ENCODE measurements at places on chromosomes 12 and 14.

GRCh38 chr14:68784226-68784910 lies 8.5 kb downstream of the ZFP36L1 start:
- DNase-seq, result no peak

DNA sequence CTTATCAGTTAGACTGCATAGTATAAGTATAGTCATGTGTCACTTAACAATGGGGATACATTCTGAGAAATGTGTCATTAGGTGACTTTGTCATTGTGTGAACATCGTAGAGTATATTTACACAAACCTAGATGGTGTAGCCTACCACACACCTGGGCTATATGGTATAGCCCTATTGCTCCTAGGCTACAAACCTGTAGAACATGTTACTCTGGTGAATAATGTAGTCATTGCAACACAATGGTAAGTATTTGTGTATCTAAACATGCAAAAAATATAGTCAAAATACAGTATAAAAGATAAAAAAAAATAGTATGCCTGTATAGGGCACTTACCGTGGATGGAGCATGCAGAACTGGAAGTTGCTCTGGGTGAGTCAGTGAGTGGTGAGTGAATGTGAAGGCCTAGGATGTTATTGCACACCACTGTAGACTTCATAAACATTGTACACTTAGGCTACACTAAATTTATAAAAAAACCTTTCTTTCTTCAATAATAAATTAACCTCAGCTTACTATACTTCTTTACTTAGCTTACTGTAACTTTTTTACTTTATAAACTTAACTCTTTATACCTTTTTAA lies 40.3 kb upstream of the ANKS1B start:
- DNase-seq, result no peak

DNA sequence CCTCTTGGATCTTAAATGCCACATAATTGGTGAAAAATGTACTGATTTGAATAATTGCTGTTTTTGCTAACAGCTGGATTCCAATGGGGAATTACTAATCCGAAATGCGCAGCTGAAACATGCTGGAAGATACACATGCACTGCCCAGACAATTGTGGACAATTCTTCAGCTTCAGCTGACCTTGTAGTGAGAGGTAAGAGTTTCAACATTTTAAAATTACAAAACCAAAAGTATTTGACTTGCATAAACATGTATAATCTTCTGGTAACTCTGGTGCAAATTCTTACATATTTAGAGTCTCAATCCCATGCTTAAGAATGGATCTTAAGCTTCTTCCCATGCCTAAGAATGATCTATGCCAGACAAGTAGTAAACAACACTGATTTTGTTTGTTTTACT lies 229.1 kb upstream of the PDZRN4 start:
- DNase-seq, result no peak

DNA sequence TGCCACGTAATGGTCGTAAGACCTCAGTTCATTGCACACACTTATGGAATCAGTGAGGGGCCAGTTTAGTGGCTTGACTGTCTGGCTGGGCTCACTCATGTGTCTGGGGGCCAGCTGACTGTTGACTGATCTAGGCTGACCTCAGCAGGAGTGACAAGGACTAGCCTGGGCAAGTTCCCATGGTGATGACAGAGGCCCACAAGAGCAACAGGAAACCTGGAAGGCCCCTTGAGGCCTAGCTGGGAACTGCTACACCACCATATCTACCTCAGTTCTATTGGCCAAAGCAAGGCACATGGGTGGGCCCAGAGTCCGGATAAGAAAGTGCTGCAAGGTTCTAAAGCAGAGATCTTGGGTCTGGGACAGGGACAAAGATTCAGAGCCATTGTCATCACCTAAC lies 21.3 kb upstream of the RFLNA start:
- DNase-seq, result peak; percentile 5

DNA sequence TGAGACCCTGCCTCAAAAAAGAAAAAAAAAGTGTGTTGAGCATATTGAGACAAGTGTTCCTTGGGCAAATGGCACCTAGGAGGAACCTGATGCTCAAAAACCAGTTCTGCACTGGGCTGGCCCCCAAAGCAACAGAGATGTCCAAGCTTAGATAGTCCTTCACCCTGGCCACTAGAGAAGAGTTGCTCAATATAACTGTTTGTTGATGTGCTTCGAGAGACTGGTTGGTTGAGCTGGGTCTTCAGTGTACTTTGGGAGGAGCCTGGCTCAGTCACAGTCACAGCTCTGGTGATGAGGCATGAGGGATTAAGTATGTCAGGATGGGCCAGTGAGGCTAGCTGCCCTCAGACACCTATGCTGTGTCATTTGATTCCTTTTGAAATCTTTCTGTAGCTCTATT lies 38.0 kb downstream of the SLC2A14 start:
- no peak for DNase-seq

DNA sequence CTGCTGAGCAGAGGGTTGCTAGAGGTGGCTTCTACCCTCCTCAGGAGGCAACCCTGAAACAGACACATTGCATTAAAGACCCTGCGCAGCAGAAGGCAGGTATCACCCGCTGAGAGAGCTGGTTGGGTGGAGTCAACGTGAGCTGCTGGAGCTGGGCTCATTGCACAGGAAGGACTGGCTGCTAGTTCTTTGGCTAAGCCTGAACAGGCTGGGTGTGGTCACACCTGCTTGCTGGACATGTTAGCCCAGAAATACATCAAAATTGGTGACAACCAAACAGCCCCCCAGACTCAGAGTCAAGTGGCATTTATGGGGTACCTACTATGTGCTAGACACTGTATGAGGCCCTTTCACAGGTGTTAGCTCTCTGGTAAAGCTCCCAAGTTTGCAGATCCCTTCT lies 33.8 kb upstream of the IRF2BPL start:
- no peak for DNase-seq

- no peak for DNase-seq
Measured at GRCh38 chr12:51977320-51977753, 25.8 kb downstream of the ACVR1B start.

- DNase-seq, result no peak
Measured at GRCh38 chr12:28498850-28499249, 308.6 kb downstream of the CCDC91 start.

GRCh38 chr12:26088998-26089397 lies 35.8 kb downstream of the BHLHE41 start:
- DNase-seq, result no peak

DNA sequence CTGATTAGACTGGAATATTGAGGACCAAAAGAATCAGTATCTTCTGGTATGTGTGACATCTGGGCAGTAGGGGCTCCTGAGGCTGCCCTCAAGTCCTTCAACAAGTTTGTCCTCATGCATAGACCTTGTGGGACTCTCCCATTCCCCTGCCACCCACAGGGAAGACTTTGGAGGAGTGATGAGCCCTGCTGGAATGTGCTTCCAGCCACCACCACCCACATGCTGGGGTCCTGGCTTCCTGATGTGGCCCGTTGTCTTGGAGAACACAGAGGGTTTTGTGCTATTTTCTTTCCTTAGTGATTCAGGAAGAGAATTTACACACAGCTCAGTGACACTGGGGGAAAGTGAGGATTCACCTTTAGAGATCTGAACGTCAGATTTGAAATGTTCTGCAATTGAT lies 29.2 kb upstream of the SEL1L start:
- no peak for DNase-seq

GRCh38 chr12:92938018-92938417 lies 8.9 kb upstream of the EEA1 start:
- no peak for DNase-seq

- DNase-seq, result no peak
Measured at GRCh38 chr14:84361476-84361875, 1168.5 kb upstream of the FLRT2 start.

GRCh38 chr12:89370421-89370831 lies 18.1 kb upstream of the DUSP6 start:
- no peak for DNase-seq

GRCh38 chr14:41899416-41899815 lies 292.7 kb downstream of the LRFN5 start:
- DNase-seq, result no peak

DNA sequence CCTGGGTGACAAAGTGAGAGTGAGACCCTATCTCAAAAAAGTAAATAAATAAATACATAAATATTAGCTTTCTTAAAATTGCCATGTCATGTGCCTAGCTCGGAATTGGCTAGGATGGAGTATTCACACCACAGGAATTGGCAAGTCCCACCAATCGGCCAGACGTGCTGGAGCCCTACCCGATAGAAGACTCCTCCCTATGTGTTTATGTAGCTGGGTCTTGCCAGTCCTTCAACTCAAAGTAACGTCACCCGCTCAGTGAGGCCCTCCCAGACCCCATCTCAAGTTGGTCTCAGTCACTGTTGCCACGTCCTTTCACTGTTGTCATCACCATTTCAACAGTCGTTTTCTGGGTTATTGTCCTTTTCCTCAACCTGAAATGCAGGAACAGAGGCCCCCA lies 20.2 kb downstream of the VRTN start:
- DNase-seq, result no peak

GRCh38 chr12:111330800-111331752 lies 37.8 kb downstream of the PHETA1 start:
- DNase-seq, result no peak

GRCh38 chr12:115004470-115005146 lies 320.6 kb upstream of the TBX3 start:
- no peak for DNase-seq

DNA sequence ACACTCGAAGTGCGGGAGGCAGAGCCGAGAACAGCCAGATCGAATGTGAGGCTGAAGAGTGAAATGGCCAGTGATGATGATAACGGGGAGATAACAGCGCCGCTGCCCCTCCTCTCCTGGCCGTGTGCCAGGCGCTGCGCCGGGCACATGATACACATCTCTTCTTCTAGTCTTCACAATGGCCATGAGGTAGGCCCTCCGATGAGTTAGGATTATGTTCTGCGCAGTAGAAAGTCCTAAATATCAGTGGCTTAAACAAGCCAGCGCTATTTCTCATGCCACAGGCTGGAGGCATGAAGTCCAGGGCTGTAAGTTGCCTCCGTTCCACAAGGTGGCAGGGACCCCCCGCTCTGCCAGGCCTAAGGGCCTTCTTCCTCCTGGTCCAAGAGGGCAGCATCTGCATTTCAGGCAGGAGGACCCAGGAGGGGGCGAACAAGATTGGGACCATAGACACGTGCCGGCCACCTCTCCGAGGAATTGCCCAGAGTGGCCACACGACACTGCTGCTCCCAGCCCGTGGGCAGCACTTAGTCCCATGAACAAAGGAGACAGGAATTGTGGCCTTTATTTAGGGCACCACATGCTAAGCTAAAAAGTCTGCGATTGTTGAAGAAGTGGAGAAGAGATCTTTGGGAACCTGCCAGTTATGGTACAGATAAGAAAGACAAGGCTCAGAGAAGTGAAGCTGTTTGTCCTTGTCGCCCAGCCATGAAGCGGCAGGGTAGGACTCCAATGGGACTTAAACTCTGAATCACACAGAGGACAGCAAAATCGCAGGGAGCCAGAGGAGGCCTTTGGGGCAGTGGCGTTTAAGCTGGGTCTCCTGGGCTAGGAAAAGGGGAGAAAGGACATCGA lies 10.9 kb upstream of the HVCN1 start:
- no peak for DNase-seq

- no peak for DNase-seq
Measured at GRCh38 chr12:64714551-64714968, 44.6 kb downstream of the GNS start.

- no peak for DNase-seq
Measured at GRCh38 chr12:125149160-125150108, 84.2 kb downstream of the AACS start.

GRCh38 chr14:62322216-62322615 lies 560.0 kb downstream of the SNAPC1 start:
- DNase-seq, result no peak

DNA sequence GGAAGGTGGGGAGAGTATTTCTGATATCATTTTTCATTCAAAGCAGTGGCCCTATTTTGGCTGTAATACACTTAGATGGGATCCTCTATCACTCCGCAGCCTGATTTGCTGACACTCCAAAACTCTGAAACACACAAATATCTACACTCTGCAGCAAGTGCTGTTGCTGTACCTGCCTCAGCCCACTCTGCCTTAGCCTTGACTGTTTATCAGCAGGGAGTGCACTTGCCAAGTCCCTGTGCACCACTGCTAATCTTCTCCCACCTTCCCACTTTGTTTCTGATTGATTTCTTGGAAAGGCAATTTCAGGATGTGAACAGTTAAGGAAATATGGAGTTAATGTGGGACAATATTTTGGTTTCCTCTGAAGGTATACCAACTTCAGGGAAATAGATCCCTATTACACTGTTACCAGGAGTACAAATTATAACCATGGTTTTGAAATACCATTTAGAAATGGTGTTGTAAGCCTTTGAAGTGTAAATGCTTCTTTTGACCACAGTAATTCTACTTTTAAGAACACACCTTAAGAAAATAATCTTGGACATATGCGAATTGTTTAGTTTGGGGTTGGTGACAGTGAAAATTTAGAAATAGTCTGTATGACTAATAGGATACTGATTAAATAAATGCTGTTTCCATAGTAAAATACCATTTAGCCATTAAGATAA lies 59.3 kb downstream of the MBIP start:
- no peak for DNase-seq

- DNase-seq, result no peak
Measured at GRCh38 chr12:17661250-17661649, 428.7 kb downstream of the RERGL start.

DNA sequence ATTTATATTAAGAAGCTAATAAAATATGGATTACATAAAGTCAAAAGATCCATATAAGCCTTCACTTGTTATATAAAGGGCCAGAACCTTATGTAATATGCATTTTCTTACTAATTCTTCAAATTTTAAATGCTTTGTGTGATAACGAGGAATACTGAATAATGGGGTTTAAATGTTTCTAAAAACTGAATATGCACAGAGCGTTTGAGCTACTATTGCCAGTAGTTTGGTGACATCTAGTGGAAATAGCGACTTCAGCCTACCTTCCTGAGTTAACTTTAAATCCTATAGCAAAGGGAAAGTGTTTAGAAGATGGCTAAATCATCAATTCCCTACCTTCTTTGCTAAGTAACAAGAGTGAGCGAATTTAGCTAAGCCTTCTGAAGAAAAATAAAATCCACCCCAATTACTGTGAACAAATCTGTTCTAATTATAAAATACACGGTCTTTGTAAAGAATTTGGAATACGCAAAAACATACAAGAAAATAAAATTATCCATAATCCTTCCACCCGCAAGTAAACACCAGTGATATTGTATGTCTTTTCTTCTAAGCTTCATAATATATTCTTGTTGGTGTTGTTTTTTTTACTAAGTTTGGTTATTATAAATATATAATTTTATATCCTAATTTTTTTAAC lies 115.5 kb upstream of the G2E3 start:
- no peak for DNase-seq

- DNase-seq, result no peak
Measured at GRCh38 chr12:2372735-2373134, 319.9 kb downstream of the CACNA1C start.

DNA sequence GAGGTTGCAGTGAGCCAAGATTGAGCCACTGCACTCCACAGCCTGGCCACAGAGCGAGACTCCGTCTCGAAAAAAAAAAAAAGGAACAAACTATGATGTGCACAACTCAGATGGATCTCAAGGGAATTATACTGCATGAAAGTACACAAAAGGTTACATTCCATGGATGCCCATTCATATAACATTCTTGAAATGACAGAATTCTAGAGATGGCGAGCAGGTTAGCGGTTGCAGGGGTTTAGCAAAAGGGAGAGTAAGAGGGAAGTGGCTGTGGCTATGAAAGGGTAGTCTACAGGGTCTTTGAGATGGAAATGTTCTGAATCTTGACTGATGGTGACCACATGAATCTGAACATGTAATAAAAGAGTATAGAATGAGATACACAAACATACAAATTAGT lies 49.7 kb downstream of the CKB start:
- DNase-seq, result no peak
